ENCODE measurements at places on chromosomes 16 and 17.

DNA sequence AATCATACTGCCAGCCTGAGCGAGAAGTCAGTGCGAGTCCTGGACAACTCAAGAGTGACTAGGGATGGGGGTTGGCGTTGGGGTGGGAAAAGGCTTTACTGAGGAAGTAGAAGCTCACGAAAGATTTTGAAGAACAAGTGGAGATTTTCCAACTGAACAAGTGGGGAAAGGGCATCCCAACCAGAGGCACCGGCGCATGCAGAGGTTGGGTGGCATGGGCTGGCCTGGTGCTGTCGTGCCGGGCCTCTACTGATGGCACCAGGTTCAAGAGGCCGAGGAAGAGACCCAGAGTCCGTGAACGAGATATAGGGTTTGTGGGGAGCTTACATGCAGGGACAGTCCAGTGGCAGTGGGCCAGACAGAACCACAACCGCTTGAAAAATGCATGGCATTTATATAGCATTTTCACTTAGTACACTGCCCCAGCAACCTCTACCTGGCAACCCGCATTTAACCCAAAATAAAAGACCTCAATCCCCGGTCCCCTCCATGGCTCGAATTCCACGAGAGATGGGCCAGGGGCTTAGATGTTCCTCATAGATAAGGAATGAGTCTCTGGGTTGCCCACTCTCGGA, 7.7 kb upstream of the ITGA3 start:
- no peak for DNase-seq
- H3K4me3 ChIP-seq = no peak overlapping the region
- no peaks in the 10 kb centered on the region for H3K36me3 ChIP-seq
- H3K27me3 ChIP-seq = no peaks in the 10 kb centered on the region
- H3K27ac ChIP-seq = no peak overlapping the region

GRCh38 chr16:77555791-77556190, 121.0 kb upstream of the ADAMTS18 start:
- H3K27me3 ChIP-seq = no peaks in the 10 kb centered on the region
- H3K27ac ChIP-seq = no peak overlapping the region
- peaks cover 5% of the 10 kb centered on the region for H3K4me1 ChIP-seq
- H3K4me3 ChIP-seq = no peak overlapping the region
- DNase-seq = peak; percentile 20
- no peaks in the 10 kb centered on the region for H3K36me3 ChIP-seq

GRCh38 chr17:5826384-5826783, 242.1 kb upstream of the NLRP1 start:
- no peak for DNase-seq
- no peaks in the 10 kb centered on the region for H3K27me3 ChIP-seq
- H3K27ac ChIP-seq = no peak overlapping the region
- no peaks in the 10 kb centered on the region for H3K36me3 ChIP-seq
- H3K4me3 ChIP-seq = no peak overlapping the region

- no peak overlapping the region for H3K27ac ChIP-seq
- H3K4me1 ChIP-seq = peaks cover 12% of the 10 kb centered on the region
- no peak for DNase-seq
- H3K27me3 ChIP-seq = no peaks in the 10 kb centered on the region
- H3K4me3 ChIP-seq = no peak overlapping the region
Measured at GRCh38 chr16:17211797-17212196, 259.0 kb downstream of the XYLT1 start.

DNA sequence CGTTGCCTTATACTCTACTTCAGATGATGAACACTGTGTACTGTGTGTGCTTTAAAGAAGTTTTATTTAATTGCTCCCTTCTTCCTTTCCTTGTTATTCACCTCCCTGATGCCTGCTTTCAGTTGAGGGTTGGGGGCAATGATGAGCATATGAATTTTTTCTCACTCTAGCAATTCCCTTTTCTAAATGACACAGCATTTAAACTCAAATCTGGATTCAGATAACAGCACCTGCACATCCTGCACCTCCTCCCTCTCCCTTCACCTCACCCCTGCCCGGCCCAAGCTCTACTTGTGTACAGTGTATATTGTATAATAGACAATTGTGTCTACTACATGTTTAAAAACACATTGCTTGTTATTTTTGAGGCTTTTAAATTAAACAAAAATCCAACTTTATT, 13.0 kb upstream of the PNPO start:
- peaks cover 8% of the 10 kb centered on the region for H3K4me1 ChIP-seq
- H3K4me3 ChIP-seq = no peak overlapping the region
- no peaks in the 10 kb centered on the region for H3K27me3 ChIP-seq
- H3K27ac ChIP-seq = no peak overlapping the region

- H3K36me3 ChIP-seq = peaks cover 26% of the 10 kb centered on the region
- H3K4me1 ChIP-seq = peaks cover 64% of the 10 kb centered on the region
- H3K27me3 ChIP-seq = peaks cover 2% of the 10 kb centered on the region
- no peak for DNase-seq
- H3K27ac ChIP-seq = no peak overlapping the region
Measured at GRCh38 chr17:74202938-74203337, 540 bp upstream of the RPL38 start.

- no peak for DNase-seq
- H3K4me1 ChIP-seq = peaks cover 29% of the 10 kb centered on the region
- no peaks in the 10 kb centered on the region for H3K36me3 ChIP-seq
- no peak overlapping the region for H3K4me3 ChIP-seq
- peaks cover 4% of the 10 kb centered on the region for H3K27me3 ChIP-seq
- no peak overlapping the region for H3K27ac ChIP-seq
Measured at GRCh38 chr17:17680477-17681186, 626 bp upstream of the RAI1 start.

GRCh38 chr17:77036841-77037381, 103.9 kb upstream of the SEC14L1 start:
- H3K4me1 ChIP-seq = peaks cover 40% of the 10 kb centered on the region
- no peak for DNase-seq
- no peaks in the 10 kb centered on the region for H3K36me3 ChIP-seq
- H3K27ac ChIP-seq = no peak overlapping the region
- no peak overlapping the region for H3K4me3 ChIP-seq
- no peaks in the 10 kb centered on the region for H3K27me3 ChIP-seq

DNA sequence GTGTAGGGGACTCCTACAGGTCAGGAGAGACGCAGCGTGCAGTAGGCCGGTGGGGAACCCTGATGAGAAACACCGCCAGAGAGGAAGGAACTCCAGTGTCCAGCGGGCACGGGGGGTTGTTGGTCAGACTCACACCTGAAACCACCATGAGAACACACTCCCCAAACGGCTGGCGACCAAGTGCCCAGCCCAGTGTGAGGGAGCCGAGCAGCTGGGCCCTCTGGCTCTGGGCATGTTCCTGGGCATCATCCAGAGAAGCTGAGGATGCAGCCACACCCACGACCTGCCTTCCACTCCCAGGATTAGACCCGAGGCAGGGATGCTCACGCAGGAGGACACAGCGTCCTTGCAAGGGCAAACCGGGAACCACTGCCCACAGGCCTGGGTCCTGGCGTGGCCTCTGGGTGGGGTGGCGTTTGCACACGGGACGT, 108.3 kb upstream of the ZNF750 start:
- no peaks in the 10 kb centered on the region for H3K27me3 ChIP-seq
- DNase-seq = no peak
- H3K27ac ChIP-seq = no peak overlapping the region
- no peak overlapping the region for H3K4me3 ChIP-seq
- H3K36me3 ChIP-seq = peaks cover 45% of the 10 kb centered on the region
- no peaks in the 10 kb centered on the region for H3K4me1 ChIP-seq

- no peak overlapping the region for H3K4me3 ChIP-seq
- no peaks in the 10 kb centered on the region for H3K27me3 ChIP-seq
- peaks cover 8% of the 10 kb centered on the region for H3K36me3 ChIP-seq
- peak; percentile 33 for DNase-seq
- no peak overlapping the region for H3K27ac ChIP-seq
Measured at GRCh38 chr16:17204206-17204605, 266.6 kb downstream of the XYLT1 start.

GRCh38 chr16:2904100-2904921, 7.4 kb upstream of the FLYWCH1 start:
- H3K27ac ChIP-seq = peak overlapping the region; percentile 94
- H3K4me1 ChIP-seq = peaks cover 29% of the 10 kb centered on the region
- no peaks in the 10 kb centered on the region for H3K27me3 ChIP-seq
- peaks cover 17% of the 10 kb centered on the region for H3K36me3 ChIP-seq
- peak; percentile 95 for DNase-seq

- peaks cover 30% of the 10 kb centered on the region for H3K36me3 ChIP-seq
- H3K4me1 ChIP-seq = peaks cover 73% of the 10 kb centered on the region
- H3K27me3 ChIP-seq = peaks cover 48% of the 10 kb centered on the region
- H3K4me3 ChIP-seq = peak overlapping the region; percentile 55
- no peak for DNase-seq
Measured at GRCh38 chr17:78127239-78127887, 1.2 kb downstream of the TMC6 start.

DNA sequence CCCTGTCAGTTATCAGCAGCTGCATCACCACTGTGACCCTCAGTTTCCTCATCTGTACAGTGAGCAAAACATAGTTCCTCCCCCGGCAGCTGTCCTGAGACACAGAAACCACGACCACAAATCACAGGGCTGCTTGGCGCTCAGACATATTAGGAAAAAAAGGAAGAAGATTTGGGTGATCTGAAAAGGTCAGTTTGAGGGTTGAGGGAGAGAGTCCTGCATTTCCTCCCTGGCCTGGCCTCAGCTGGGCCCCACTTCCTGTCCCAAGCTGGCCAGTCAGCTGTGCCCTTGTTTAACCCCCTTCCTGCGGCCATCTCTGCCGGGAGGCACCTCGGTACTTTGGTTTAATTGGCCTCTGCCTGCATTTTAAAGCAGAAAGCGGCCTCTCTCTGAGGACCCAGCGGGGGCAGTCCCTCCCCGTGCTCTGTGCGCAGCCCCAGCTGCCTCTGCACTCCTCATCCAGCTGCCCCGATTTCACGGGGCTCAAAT, 24.0 kb upstream of the CIBAR2 start:
- H3K27me3 ChIP-seq = peaks cover 3% of the 10 kb centered on the region
- H3K4me3 ChIP-seq = no peak overlapping the region
- no peaks in the 10 kb centered on the region for H3K36me3 ChIP-seq

Measured in spinal cord (tissue), 10 donors.